ENCODE measurements at places on chromosomes 7 and 10.

GRCh38 chr7:91276909-91277308 is 12.7 kb downstream of the FZD1 start:
- DNase-seq: no peak

GRCh38 chr7:95595746-95596197 is 544 bp downstream of the PDK4 start:
- no peak for DNase-seq

DNA sequence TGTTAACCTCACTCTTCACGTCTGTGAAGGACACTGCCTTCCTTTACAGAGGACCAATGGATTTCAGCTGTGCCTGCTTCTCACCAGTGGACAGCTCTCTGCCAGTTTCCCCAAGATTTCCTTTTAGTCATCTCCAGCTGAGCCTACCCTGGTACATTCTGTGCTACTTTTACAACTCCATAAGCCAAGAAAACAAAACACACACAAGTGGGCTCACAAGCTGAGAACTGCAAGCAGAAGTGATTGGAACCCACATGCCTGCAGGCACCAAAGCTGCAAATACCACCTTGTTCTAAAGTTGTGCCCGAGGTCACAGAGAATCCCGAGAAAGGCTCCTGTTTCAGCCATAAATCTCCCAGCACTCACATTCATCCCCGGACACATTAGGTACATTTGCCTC is 636.8 kb downstream of the PHTF2 start:
- no peak for DNase-seq

DNA sequence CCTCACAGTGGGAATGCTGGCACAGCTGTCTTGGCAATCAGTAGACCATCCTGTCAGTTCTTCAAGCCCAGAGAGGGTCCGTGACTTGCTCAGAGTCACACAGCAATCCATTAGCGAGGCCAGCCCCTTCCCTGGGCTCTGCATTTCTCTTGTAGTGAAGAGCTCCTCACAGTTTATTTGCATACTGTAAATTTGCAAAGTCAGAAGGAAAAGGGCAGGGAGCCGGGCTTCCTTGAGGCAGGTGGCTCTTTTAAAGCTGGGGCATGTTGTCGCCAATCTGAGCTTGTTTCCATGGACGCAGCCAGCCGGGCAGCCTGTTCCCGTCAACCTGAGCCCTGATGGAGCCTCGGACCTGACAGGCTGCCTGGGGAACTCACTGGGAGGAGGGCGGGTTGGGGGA is 123.4 kb downstream of the CUX1 start:
- no peak for DNase-seq

- no peak for DNase-seq
Measured at GRCh38 chr7:111499027-111499426, 63.3 kb downstream of the IMMP2L start.

DNA sequence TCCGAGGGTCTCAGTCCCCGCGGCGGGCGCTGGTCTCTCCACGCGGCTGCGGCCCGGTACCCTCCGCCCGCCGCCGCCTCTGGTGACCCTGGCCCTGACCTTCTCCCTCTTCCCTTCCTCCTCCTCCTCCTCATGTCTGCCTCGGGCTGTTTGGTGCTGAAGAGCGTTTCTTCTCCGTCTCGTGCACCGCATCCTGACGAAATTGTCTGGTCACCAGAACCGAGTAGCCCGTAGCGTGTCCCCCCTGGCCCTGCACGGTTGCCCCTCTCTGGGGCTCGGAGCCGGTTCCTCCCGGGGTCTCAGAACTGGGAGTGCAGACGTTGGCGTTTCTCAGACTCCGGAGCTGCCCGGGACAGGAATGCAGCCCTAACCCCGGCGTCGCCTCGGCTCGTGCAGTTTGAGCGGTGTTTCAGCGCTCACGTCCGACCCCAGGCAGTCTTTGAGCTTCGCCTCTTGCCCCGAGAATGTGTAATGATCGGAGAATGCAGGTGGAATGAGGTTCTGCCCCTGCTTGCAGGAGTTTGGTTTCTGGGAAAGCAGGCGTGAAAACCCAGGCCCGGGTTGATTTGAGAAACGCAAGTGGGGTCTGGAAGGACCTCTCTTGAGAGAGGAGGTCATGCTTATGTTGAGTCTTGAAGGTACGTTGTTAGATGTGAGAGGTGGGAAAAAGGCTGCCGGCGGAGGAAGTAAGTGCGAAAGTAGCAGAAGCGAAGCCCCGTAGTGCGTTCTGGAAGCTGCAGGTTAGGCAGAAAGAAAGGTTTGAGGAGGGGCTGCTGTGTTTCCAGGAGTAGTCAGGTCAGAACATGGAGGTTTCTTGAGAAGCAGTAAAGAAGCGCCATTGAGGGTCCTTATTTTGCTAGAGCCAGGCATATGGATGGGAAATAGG is 743 bp downstream of the RBM17 start:
- no peak for DNase-seq

DNA sequence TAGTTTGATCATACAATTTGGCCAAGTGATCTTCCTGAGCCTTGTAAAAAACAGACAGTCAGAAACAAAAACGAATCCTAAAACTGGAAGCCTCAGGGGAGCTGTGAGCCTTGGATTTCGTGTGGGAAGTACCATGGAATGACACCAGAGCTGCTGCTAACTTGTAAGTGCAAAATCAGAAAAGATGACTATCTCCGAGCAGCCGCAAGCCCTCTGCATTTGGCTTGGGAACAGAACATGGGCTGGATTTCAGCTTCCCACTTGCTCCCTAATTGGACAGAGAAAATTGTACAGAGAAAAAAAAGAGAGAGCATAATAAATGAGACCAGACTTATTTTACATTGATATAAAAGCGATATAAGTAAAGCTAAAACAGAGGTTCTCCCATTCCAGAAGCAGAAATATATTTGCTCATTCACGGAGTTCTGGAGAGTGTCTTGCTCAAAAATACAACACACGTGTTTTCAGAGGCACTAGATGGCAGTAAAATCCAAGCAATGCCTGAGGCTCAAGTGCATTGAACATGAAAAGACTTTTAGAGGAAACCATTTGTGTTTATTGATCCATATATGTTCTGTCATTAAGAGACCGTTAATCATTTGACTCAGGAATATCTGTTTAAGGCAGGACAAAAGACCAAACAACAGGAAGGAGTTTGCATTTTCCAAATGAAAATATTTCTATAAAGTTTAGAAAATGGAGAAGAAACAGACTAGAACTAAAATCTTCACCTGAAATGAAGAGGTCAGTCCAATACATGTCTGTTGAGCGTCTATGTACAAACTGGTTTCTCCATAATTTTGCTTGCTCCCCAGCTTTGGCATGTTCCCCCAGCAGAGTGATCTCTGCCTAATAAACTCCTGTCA is 78.3 kb upstream of the SLC26A5 start:
- no peak for DNase-seq

Data from esophagus squamous epithelium (tissue), 5 donors.